ENCODE measurements at places on chromosomes 3 and 15.

GRCh38 chr3:37935290-37935668, 55.3 kb upstream of the VILL start:
- no peak for DNase-seq

GRCh38 chr3:156471431-156471830, 83.5 kb downstream of the SSR3 start:
- DNase-seq: no peak

DNA sequence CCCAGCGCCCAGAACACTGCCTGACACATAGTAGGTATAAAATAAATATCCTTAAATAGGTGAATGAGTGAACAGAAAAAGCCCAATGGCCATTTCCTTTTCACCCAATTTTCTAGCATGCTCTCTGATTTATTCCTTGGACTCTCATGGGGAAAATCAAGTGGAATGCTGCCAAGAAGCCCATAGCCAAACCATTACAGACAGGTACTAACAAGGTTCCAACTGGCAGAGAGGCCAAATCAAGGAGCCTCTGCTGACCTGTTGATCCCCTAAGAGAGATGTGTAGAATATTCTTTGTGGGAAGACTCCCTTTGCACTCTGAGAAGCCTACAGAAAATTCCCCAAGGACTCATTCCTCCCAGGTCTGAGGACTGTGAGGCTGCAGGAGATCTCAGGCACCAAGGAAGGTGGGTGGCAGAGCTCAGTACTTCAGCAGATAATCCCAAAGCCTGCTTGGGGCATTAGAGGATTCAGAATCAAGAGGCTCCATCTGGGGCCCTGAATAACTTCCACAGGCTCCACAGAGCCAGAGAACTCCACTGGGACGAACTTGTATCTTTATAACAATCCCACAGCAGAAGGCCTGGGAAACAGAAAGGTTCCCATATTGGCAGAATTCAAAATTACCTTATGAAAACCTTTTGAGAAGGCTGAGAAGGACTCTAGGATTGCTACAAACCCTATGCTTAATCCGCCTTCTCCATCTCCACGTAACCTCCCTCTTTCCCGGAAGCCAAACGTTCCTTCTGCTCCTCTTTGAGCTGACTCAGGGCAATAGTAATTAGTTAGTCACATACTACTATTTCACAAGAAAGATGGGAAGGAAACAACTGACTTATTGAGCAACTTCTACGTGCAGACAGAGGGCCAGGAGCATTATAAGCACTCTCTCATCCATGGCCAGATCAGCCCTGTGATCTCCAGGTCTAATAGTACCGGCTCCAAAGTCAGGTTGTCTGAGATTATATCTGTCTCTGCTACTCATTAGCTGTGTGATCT, 34.5 kb downstream of the PRICKLE2 start:
- DNase-seq: no peak

- DNase-seq: no peak
Observed at GRCh38 chr15:43748376-43748775, 2.1 kb downstream of the PDIA3 start.

DNA sequence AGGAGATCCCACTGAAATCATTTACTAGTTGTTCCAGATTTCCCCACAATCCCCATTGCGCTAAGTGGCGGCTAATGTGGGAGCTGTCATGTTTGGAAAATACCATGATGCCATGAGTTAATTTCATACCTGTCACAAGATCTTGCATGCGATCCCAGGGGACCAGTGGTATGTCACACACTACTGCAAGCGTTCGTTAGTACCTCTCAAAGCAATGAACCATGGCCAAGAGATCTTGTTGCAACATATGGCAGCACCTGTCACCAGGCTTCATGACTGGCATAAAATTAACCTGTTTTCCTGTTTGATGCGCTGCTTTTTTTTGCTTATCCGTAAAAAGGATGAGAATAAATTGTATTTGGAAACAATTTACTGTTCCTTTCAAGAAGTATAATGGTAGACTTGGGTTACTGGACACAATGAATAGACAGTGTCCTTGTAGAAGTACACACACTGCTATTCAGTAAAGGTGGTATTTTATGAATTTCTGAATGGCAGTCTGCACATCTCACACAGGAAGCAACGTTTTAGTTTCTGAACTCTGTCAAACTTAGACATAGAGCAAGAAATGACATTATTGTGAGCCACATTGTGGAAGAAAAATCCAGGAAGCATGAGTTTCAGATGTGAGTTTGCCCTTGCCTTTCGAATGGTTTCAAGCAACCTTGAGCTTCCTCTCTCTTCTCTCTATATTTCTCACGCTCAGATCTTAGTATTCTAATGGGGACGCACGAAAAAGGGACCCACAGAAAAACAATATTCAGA, 81.9 kb downstream of the CHL1 start:
- no peak for DNase-seq

DNA sequence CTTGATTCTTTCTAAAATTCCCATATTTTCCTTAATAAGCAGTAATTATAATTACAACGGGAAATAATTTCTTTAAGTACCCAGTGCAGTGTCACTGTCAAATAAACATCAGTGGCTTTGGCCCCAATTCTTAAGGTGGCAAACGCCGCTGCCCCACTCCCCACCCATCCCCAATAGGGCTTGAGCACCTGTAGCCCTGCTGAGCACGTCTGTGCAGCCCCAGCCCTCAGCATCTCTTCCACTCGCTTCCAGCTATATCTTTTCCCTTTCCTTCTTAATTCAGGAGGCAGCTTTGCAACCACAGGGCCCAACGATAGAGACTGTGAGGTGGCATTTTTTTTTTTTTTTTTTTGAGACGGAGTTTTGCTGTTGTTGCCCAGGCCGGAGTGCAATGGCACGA, 9.0 kb downstream of the PPM1M start:
- DNase-seq: no peak

- no peak for DNase-seq
Observed at GRCh38 chr3:100640633-100641032, 31.2 kb downstream of the ADGRG7 start.

GRCh38 chr3:198070871-198071270, 110.9 kb downstream of the LMLN start:
- no peak for DNase-seq

DNA sequence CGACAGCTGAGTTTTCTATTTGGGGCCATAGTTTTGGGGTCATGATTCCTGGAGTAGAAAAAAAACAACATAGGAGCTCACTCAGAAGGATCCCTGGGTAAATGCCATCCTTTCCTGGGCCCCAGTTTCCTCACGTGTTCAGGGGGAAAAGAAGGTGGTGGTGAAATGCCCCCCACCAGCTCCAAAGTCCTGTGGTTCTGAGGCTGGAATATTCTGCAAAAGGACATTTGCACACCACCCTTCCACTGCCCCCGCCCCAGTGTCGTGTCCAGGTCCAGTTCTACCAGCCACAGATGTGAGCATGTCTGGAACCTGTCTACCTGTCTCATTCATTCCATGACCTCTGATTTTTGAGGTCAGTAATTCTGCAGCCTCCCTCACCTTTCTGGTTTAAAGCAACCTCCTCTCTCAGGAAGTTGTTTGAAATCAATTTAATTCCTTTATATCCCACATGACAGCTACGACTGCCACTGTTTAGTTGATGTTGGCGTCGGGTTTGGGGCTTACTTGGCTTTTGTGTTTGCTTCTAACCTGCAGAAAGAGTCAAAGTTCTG, 82.1 kb downstream of the SMAD3 start:
- no peak for DNase-seq

GRCh38 chr3:169241630-169241990, 421.9 kb downstream of the MECOM start:
- DNase-seq: no peak

GRCh38 chr15:71044006-71044405, 71.3 kb upstream of the THSD4 start:
- DNase-seq: no peak

DNA sequence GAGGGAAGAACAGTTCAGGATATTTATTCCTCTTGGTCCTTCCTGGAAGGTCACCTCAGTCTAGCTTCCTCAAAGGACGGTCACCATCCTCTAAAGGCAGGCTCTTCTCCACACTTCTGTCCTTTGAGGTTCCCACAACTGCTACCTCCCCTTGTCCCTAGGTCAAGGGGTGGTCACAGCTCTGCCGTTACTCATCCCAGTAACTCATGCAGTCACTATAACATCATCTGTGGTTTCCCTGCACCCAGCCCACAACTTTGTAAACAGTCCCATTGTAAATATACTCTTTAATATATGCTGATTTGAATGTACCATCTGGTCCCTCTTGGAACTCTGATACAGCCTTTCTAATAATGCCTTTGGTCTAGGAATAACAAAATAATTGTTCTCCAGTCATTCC, 887.4 kb downstream of the FHIT start:
- no peak for DNase-seq

DNA sequence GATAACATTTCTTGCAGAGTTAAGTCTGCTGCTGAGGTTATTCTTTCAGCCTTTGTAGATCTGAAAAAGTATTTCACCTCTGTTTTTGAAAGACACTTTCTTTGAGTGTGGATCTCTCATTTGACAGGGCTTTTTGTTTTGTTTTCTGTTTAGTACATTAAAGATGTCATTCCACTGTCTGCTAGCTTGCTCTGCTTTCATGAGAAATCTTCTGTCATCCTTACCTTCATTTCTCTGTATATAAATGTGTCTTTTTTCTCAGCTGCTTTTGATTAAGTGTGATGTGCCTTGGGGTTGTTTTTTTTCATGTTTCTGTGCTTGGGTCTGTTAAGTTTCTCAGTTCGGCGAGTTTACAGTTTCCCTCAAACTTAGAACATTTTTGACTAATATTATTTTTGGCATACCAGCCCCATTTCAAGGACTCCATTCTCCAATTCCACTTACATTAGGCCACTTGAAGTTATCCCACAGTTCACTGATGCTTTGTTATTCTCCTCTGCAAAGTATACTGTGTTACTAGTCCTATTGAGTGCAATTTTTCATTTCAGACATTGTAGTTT, 43.9 kb upstream of the CA12 start:
- DNase-seq: no peak

DNA sequence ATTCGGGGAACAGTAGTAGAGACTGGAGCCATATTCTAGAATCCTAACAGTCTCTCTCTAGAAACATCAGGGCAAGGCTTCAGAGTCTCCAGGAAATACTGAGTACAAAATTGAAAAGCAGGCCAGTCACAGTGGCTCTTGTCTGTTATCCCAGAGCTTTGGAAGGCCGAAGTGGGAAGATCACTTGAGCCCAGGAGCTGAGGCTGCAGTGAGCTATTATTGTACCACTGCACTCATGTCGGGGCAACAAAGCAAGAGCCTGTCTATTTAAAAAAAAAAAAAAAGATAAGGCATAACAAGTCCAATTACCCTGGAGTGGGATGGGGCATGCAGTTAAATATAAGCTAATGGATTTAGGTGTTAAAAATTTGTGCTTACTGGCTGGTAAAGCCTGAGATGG, 79.0 kb downstream of the SEMA6D start:
- no peak for DNase-seq

DNA sequence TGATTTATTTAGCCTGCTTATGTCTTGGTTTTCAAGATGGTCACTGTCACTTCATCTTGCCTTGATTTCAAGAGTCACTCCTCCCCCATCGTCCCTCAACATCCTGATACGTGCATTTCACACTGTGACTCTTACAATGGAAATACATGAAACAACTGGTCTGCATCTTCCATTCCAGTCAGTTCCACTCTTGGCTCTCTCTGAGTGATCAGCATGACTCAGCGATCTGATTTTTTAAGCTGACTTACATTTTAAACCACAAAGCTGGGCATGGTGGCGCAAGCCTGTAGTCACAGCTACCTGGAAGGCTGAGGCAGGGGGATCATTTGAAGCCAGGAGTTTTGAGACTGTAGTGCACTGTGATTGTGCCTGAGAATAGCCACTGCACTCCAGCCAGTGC, 271.2 kb upstream of the ROPN1 start:
- DNase-seq: no peak

DNA sequence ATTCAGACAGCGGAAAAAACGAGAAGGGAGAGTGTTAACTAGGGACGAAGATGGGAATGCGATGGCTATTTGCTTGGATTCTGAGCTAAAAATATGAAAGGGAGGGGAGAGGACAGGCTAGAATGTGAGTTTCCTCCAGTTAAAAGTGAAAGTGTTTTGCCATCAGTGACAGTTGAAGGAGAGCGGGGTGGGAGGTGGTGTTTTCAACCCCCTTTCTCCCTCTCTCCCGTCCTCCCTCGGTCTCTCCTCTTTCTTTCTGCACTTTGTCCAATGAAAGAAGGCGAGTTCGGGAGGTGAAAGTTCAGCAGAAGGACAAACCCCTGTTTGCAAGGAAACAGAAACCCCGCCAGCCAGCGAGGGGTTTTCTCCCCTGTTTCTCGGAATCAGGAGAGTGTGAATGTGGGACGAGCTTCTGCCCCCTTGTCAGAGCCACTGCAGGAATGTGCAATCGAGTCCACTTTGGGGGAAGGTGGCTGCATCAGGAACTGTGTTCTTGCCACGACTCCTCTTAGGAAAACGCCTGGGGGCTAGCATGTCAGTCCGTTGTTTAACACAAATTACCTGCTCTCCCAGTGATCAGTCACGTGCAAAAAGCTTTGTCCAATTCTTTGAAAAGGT, 975 bp upstream of the FOXP1 start:
- DNase-seq: peak; percentile 56

DNA sequence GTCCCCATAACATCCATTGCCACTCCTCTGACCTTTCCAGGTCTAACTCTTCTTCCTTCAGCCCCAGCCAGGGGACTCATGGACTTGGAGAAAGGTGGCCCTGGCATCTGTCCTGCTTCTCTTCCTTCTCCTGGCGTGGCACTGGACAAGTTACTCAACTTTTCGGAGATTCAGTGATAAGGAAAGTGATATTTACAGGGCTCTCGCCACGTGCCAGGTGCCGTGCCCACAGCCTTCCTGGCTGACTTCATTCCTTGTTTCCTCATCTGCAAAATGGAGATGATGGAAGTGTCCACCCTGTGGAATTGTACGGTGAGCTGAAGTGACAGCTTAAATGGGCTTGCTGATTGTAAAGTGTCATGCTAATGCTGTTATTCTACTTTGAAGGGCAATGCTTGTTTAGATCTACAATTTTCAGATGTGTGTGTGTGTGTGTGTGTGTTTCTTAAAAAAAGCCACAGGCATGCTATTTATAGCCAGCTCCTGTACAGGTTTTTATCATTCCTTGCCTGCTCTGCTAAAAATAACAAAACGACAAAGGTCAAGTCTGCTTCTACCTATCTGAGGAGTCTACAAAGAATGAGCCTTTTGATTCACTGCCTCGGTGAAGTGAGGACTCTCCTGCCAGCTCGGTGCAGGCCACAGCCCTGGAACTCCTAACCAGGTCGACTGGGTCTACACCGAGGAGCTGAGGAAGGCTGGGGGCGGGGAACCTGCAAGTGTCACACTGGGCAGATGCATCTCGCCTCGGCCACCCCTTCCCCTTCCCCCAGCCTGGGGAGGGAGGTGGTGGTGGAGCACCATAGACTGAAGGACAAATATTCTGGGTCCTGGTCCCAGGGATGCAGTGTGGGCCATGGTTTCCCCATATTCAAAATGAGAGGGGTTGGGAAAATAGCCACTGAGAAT, 11.4 kb upstream of the ATP2B2 start:
- no peak for DNase-seq
